ENCODE measurements at places on chromosomes 6 and 20. TPM values are rescaled to one million over a fixed set of nuclear protein-coding genes. Genes with fewer than 3 reads are reported as not detected.

The CALHM6 gene
- polyA plus RNA-seq = 4.5 TPM

The GPX5 gene
- polyA plus RNA-seq = not detected

The NFATC2 gene
- polyA plus RNA-seq = 1.8 TPM

The RNF39 gene
- 1.3 TPM for polyA plus RNA-seq

The DEFB124 gene
- 0.12 TPM for polyA plus RNA-seq

The PGM3 gene
- polyA plus RNA-seq = 42.0 TPM

The NR2E1 gene
- polyA plus RNA-seq = not detected

The PPP1R3D gene
- polyA plus RNA-seq = 6.0 TPM

The PLCB4 gene
- 12.2 TPM for polyA plus RNA-seq

The RNF114 gene
- polyA plus RNA-seq = 70.9 TPM

The EMILIN3 gene
- 7.5 TPM for polyA plus RNA-seq

The TMEM151B gene
- polyA plus RNA-seq = 0.71 TPM

The BHLHE23 gene
- polyA plus RNA-seq = not detected

The MRPS26 gene
- 54.6 TPM for polyA plus RNA-seq

DNA sequence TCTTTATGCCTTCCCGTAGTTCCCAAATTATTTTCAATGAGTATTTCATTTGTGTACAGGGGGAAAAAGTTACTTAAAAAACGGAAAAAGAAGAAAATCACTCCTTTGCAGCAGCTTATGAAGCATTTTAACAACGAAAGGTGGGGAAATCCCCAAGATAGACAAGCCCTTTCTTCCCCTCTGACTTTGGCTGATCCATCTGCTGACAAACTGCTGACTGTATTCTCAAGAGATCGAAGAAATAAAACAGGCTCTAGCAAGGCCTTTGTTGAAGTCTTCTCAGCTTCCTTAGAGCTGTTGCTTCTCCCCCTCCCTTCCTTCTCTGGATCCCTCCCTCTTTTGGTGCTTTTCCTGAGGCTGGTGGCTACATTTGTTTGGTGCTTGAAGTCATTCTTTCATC lies 325.2 kb downstream of the NRN1 start:
- DNase-seq = no peak

DNA sequence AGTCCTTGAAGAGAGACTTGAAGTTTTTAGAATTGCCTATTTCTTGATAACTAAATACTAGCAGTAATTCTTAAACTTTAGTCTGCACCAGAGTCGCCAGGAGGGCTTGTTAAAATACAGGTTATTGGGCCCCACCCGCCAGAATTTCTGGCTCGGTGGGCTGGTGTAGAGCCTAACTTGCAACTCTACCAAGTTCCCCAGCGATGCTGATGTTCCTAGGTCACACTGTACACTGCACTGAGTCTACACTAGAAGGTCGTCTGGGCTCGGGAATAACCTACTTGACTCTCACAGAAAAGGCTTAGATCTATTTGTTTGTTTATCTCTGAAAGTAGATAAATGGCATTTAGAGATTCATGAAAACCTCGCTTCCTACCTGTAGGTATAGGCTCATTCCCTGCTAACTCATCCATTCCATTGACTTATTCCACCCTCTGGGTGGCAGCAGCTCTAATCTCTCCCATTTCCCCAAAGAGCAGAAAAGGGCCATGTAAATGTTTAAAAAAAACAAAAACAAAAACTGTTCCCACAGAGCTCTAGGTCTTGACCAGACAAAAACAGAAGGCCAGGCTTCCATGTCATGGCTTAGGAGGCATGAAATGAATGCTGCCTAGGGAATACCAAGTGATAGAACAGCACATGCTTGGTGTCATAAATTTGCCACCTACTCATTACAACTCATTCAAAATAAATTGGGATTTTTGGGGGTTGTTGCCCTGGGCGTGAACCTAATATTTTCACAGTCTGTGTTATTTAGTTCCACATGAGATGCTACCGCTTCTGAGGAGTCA lies 292.1 kb downstream of the ADGB start:
- no peak for DNase-seq

DNA sequence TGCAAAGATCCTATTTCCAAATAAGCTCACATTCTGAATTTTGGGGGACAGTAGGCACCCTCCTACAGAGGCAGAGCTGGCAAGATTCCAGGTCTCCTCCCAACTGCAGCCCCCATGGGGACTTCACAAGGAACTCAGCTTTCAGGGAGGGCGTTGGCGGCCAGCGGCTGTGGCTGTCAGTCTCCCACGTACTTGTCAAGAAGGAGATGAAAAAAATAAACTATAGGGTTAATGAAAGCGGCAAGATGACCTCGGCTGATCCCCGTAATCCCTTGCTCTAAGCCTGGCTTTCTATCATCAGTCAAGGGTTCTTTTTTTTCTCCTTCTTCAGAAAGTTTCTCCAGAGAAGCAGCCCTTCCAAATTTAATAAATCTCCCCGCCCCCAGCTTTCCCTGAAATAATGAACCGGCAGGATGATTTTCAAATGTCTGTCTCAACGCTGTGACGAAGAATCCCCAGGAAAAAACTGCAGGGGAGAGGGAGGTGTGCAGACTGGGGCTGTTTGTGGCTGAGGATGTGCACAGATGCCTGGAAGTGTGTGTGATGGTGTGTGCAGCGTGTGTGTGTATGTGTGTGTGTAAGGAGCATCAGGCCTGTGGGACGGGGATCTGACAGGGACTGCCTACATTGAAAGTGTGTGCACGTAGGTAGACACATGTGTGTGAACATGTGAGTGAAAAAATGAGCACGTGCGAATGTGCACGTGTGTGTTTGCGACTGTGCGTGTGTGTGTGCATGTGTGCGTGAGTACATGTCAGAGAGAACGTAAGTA lies 78.7 kb downstream of the SLC2A10 start:
- DNase-seq = no peak

GRCh38 chr6:163356324-163356723 lies 58.2 kb upstream of the QKI start:
- no peak for DNase-seq

GRCh38 chr6:146850981-146851380 lies 252.2 kb downstream of the ADGB start:
- no peak for DNase-seq

DNA sequence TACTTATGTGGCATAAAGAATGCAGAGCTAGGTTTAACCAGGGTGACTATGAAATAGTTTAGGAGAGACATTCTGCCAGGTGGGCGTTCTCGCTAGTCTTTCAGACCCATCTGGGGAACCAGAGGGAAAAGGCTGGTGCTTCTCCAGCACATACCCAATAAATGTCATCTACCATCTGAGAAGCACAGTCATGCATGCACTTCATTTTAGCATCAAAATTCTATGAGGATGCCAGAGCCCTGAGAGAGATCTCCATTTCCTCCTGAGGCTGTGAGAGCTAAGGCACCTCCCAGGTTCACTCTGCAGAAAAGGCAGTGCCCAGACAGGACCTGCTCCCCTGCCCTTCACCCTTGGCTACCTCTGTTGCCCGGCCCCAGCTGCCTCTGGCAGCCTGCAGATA lies 231.7 kb upstream of the PRND start:
- DNase-seq = no peak

- no peak for DNase-seq
Observed at GRCh38 chr6:158694913-158695312, 45.1 kb downstream of the SYTL3 start.

- no peak for DNase-seq
Observed at GRCh38 chr20:57224641-57225138, 41.8 kb downstream of the BMP7 start.

GRCh38 chr6:38804358-38804757 lies 89.2 kb downstream of the DNAH8 start:
- DNase-seq = no peak

GRCh38 chr20:62049342-62050165 lies 16.1 kb downstream of the TAF4 start:
- no peak for DNase-seq

GRCh38 chr6:39824030-39824926 lies 32.1 kb downstream of the DAAM2 start:
- DNase-seq = no peak

- no peak for DNase-seq
Observed at GRCh38 chr20:38293491-38294065, 10.4 kb upstream of the BPI start.

DNA sequence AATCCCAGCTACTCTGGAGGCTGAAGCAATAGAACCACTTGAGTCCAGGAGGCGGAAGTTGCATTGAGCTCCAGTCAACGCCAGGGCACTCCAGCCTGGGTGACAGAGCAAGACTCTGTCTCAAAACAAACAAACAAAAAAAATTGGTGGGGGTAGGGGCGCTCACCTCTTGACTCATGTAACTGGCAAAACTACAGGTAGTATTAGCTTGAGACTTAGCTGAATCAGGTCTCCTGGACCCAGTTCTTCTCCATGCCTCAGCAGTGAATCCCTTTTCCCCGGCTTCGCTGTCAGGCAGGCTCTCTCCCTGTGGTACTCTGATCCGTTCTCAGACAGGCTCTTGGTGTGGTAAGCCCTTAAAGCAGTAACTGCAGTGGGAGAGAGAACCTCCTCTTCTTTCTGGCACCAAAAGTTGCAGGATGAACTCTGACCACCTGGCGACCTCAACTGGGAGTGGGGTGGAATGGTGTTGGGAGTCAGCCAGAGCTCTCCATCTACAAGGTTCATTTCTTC lies 12.9 kb downstream of the SLC9A8 start:
- no peak for DNase-seq

- no peak for DNase-seq
Observed at GRCh38 chr6:115203381-115203780, 857.3 kb downstream of the FRK start.

DNA sequence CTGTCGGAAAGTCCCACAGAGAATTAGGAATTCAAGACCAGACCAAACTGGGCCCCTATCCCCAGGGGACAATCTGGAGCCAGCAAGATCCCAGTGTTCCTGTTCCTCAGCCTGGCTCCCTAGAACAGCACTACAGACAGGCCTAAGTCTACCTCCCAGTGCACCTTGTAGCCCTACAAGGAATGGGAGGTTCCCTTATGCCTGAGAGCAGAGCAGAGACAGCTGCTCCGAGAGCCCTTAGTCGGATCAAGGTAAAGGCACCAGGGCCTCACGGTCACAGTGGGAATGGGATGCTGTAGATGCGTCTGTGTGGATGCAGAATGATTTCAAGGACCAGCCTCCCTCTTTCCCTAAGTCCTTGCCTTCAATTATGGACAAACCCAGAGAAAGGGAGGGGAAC lies 204.5 kb upstream of the STXBP5 start:
- DNase-seq = no peak

- DNase-seq = no peak
Observed at GRCh38 chr6:137200288-137200687, 18.9 kb downstream of the IFNGR1 start.

GRCh38 chr6:90581146-90581545 lies 5.7 kb downstream of the MAP3K7 start:
- no peak for DNase-seq

DNA sequence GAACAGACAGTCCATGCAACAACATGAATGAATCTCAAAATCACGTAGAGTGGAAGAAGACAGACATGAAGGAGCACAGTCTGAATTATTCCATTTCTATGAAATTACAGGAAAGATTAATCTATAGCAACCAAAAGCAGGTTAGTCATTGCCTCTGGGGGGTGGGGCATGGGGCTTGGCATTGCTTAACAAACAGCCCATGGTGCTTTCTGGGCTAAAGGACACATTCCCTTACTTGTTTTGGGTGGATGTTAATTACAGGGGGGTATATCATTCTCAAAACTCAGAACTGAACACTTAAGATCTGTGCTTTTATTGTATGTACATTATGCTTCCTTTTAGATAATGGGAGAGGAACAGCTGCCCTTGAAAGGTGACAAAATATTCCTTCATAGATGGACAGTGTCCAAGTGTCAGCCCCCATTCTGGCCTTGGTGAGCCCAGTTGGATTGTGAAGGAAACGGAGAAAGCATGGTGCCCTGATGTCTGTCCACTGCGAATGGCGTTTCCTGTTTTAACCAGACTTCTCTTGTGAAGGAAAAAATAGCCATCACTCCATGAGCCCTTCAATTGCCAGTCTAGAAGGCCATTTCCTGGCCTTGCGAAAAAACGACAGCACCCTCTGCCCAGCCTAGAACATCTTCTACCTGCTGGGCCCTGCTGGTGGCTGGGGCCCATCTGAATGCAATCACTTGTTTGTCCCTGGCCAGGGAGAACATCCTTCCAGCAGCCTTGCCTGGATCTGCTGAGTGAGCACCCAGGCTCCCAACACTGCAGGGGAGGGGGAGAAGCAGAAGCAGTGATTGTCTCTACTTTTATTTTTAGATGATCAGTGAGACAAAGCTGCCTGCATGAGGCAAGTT lies 179.7 kb downstream of the BCAS1 start:
- no peak for DNase-seq

DNA sequence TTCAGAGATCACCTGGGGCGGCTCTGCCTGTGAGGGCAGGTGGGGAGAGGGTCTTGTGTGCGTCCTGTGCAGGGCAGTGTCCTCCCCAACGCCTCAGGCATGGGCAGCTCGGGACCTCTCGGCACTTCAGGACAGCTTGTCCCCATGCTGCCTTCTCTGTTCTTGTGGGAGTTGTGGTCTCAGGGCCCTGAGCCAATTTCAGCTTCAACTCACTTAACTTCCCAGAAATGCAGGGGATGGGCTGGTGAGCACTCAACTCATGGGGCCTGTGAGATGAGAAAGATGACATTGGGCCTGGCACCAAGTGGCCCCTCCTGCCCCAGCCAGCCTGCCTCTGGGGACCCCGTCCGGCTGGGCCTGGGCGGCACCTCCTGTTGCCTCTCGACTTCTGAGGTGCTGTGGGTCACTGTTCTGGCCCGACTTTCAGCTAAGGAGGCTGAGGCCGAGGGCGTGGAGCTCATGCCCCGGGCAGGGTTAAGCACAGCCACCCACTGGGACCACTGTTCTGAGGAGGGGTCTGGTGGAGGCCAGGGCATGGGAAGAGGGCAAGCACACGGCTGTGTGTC lies 6.7 kb downstream of the RGS19 start:
- no peak for DNase-seq

DNA sequence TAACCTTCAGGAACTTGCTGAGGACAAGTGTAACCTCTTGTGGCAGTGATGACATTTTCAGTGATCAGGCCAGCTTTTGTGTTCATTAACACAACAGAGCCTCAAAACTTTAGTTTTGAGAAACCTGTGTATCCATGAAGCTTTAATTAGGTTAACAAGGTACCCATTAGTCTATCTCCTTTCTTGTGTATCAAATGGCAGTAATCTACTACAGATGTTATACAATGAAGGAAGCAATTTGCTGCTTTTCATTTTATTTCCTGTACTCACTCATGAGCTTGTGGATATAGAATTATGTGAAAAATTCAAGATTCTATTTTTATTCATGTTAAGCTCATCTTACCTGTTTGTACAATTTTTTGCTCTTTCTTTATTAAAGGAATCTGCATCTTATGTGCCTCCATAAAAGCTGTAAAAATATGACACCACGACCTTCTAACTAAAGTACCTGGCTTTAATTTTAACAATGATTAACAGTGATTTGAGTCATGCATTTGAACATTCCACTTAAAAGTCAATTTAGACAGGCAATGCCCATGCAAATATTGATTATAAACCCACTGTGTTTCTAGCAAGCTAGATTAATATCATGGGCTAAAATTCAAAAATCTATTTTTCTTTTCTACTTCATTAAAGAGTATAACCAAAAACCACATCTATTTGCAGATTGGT lies 897.3 kb downstream of the KIF16B start:
- no peak for DNase-seq

DNA sequence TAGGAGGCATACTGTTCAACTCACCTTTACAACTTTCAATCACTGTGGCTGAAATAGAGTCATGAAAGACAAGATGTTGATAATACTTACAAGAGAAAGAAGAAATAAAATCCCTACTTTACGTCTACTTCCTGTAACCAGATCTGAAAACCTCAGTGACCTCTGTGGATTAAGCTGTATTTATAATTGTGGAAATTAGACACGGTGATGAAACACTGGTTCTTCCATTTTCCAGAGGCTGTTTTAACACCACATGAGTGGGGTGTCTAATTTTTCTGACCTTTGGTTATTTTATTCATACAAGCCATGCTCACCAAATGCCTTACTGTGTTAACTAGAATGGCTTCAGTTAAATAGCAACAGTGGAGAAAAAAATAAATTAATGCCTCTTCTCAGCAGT lies 58.5 kb upstream of the HIVEP1 start:
- DNase-seq = no peak

All from right renal pelvis (tissue), 4 donors.